Daoy (cell line): ENCODE measurements at places on chromosomes 5 and 9. TPM values are rescaled to one million over a fixed set of nuclear protein-coding genes. Genes with fewer than 3 reads are reported as not detected.

- DNase-seq = no peak
These were observed 181.0 kb upstream of the CLINT1 start for GRCh38 chr5:158039911-158040347.

DNA sequence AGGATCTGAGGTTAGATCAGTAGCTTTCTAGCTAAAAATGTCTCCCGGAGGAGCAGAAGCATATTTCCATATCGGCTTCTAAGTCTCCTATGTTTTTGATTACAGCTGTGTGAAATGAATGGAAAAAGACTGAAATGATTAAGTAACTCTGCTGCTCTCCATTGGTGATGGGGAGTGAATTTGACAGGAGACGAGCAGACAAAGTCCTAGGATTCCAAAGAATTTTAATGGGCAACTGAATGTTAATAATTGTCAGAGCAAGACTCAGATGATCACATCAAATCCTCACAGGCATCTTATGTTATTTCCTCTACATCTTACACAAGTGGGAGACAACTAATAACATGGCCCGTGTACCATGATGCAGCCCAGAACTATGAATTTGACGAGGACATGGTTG is 66.8 kb downstream of the LIX1 start:
- no peak for DNase-seq

DNA sequence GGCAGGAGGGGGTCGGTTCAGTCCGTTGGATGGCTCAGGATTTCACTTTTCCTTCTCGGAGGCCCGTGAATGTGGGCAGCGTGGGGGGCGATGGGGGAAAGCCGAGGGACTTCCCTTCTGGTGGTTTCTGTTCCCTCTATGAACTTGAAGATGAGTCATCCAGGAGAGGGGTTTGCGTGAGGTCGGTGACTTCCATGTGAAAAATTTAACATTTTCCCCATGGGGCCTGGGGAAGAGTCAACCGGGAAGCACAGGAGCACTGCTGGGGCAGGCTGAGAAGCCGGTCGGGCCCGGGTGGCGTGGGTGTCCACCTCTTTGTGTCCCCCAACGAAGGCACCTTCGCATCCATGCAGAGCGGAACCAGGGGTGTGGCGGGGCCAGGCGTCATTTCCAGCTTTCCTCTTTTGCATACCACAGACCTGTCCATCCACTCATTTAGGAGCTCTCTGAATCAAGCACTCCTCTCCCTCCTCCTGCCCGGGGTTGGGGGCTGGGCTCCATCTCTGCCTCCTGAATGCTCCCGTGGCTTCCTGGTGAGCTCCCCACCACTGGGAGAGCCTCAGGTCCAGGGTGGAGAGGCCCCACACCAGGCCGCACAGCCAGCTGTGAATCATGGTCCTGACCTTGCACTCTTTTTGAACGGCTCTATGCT is 68.4 kb downstream of the ANKRD33B start:
- peak; percentile 88 for DNase-seq

DNA sequence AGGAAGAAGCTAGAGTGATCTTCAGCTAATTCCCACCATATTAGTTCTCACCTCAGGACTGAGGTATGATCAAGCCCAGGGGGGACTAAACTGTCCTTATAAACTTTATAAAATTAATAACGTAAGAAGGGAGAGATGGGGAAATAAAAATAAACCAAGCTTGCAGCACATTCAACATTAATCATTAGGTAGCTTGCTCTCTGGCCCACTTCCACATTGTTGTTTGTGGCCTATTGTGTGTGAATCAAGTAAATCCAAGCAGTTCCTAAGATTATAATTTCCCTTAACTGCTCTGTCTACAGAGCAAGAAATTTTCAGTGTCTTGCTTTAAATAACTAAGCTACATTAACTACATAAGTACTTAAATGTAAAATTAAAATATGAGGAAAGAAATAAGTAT is 131.3 kb upstream of the ABCA1 start:
- DNase-seq = no peak

The PDGFRB gene
- 8.6 and 9.4 TPM in 2 replicates for total RNA-seq

DNA sequence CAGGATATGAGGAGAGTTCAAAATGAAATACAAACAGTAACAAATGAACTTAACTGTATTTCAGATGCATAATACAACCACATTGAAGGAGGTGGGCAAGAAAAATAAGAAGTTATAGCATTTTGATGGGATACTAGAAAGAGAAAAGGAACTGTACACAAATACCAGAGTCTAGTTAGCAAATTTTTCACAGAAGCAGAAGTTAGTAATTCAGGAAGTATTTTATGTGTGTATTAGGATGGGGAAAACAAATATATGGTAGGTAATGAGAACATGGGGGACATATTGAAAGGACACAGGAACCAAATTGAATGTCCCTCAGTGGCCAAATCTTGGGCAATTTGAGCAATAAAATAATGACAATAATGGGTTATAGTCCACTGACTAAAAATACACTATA is 18.4 kb downstream of the GM2A start:
- no peak for DNase-seq

- no peak for DNase-seq
These were observed 647.2 kb downstream of the PDE4D start for GRCh38 chr5:59246145-59246869.

GRCh38 chr9:80787636-80788035 is 901.7 kb downstream of the TLE1 start:
- no peak for DNase-seq

DNA sequence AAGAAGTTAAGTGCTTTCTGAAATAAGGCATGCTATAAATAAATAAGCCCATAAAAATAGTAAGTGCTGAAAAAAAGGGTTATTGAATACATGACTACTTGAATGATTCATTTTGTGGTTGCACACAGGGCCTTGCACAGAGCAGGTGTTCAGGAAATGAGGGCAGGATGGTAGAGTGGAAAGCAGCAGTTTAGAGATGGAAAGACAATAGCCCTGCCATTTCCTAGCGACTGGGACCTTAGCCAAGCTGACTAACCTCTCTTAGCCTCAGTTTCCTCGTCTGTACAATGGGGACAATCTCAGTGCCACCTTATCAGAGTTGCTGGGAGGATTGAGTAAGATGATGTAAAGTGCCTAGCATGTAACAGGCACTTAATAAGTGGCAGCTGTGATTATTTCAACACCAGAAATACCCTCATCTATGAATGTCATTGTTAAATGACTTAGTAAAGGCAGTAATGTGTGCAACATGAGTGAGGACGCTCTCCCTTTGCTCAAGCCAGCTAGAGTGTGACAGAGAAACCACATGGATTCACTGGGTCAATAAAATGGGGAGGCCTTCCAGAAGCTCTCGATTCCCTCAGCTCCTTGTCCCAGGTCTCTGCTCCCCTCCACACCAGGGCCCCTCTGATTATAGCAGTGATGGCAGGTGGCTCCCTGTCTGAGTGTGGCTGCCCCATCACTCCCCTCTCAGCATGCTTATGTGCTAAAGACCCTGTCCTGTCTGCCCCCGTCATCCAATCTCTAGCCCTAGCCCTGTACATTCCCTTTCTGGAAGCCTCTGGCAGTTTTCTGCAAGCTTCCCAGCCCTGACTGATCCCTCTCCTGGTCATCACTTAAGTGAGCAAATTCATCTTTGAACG is 16.0 kb upstream of the PHF19 start:
- peak; percentile 90 for DNase-seq

GRCh38 chr9:81396528-81396927 is 292.8 kb downstream of the TLE1 start:
- no peak for DNase-seq

DNA sequence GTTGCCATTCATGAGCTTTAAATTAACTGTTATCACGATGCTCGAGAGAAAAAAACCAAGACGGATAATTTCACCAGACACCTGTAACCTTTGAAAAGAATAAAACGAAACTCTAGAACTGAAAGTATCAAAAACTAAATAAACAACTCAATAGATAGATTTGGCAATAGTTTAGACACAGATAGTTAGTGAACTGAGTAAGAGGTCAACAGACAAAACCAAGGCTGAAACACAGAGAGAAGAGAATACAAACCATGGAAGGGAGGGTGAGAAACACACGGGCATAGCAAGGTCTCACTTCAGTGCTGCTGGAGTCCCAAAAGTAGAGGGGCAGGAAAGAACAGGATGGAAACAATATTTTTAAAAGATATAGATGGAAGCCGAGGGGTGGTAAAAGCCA is 3.3 kb upstream of the OR2V1 start:
- DNase-seq = no peak

The SLC2A8 gene
- total RNA-seq = 8.5 and 11.4 TPM in 2 replicates

DNA sequence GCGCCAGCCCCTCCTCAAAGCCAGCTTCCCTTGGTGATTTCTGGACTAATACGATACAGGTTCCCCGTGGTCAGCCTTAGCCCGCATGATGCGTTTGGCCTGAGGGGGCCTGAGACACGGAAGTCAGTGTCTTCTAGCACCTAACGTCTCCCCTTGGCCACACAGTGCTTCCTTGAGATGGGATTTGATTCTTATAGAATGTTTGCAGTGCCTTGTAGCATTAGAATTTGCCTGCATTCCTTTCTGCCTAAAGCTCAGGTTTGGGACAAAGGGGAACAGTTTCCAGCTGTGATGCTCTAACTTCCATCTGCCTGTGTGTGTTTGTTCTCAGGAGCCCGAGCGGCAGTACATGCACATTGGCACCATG is 34.4 kb downstream of the CFAP90 start:
- no peak for DNase-seq

GRCh38 chr9:122364117-122364782 is 6.6 kb upstream of the PTGS1 start:
- no peak for DNase-seq

The FBP2 gene
- not detected in 2 replicates for total RNA-seq

GRCh38 chr9:128027705-128028104 is 39.4 kb downstream of the NAIF1 start:
- no peak for DNase-seq

GRCh38 chr5:170297589-170298462 is at the start of gene LCP2:
Gene LCP2 (minus strand): TSS chr5:170297777. CDS start chr5:170297611, 166 bp downstream.
- DNase-seq = no peak

The IL3 gene
- not detected in 2 replicates for total RNA-seq

DNA sequence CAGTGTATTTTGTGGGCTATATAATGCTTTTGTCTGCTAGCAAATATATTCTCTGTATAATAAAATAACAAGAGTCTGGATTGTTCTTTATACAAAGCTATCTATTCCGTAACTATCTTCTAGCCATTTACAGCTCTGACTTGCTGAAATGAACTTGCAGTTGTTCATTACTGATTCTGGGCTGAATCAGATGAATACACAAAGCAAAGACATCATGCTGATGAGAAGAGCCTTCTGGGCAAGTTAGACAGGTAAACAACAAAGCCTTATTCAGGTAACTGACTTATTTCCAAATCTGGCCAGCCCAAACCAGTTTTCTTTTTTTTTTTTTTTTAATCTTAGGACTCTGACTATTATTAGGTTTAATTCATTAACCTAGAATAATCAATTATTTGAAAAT is 255.5 kb downstream of the KIAA0825 start:
- no peak for DNase-seq

The MEF2C gene
- total RNA-seq = 3.0 and 5.2 TPM in 2 replicates

The MYMK gene
- not detected in 2 replicates for total RNA-seq

GRCh38 chr9:73133022-73133651 is 18.5 kb upstream of the ANXA1 start:
- no peak for DNase-seq

The IDNK gene
- total RNA-seq = 4.2 and 12.1 TPM in 2 replicates
